ENCODE measurements at places on chromosomes 11 and 22. TPM values are rescaled to one million over a fixed set of nuclear protein-coding genes. Genes with fewer than 3 reads are reported as not detected.

GRCh38 chr11:33264926-33265325, 7.7 kb downstream of the HIPK3 start:
- no peaks in the 10 kb centered on the region for H3K36me3 ChIP-seq
- no peaks in the 10 kb centered on the region for H3K27me3 ChIP-seq
- no peak overlapping the region for H3K27ac ChIP-seq
- H3K4me3 ChIP-seq: no peak overlapping the region

DNA sequence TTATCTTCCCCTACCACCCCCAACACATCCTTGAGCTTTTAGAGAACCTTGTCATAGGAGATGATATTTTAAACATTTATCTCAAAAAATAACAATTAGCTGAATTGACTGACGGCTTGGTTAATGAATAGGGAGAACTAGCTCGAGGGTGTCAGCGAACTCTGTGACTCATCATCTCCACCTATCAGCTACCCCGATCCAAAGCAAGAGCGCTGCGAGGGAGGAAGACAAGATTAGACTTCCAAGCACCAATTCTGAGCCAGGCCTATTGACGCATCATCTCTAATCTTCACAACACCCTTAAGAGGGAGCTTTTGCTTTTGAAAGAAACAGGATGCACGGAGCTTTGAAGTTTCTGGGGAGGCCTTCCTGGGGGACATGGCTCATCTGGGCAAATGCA, 51.0 kb upstream of the GALNT18 start:
- H3K4me1 ChIP-seq: no peaks in the 10 kb centered on the region
- H3K27ac ChIP-seq: no peak overlapping the region
- no peak for DNase-seq
- H3K27me3 ChIP-seq: peaks cover 32% of the 10 kb centered on the region

The EWSR1 gene
- 252 TPM for polyA plus RNA-seq

GRCh38 chr22:46902998-46903916, 140.8 kb downstream of the TBC1D22A start:
- DNase-seq: no peak
- no peaks in the 10 kb centered on the region for H3K27me3 ChIP-seq
- peaks cover 16% of the 10 kb centered on the region for H3K4me1 ChIP-seq
- no peak overlapping the region for H3K4me3 ChIP-seq
- peaks cover 13% of the 10 kb centered on the region for H3K36me3 ChIP-seq

The CDHR5 gene
- not detected for polyA plus RNA-seq

The GRK2 gene
- polyA plus RNA-seq: 49.7 TPM
